NT2/D1 (cell line): ENCODE measurements at places on chromosomes 3 and 15.
A peak's percentile ranks its signal among the peaks of the same experiment; 100 is the strongest.

DNA sequence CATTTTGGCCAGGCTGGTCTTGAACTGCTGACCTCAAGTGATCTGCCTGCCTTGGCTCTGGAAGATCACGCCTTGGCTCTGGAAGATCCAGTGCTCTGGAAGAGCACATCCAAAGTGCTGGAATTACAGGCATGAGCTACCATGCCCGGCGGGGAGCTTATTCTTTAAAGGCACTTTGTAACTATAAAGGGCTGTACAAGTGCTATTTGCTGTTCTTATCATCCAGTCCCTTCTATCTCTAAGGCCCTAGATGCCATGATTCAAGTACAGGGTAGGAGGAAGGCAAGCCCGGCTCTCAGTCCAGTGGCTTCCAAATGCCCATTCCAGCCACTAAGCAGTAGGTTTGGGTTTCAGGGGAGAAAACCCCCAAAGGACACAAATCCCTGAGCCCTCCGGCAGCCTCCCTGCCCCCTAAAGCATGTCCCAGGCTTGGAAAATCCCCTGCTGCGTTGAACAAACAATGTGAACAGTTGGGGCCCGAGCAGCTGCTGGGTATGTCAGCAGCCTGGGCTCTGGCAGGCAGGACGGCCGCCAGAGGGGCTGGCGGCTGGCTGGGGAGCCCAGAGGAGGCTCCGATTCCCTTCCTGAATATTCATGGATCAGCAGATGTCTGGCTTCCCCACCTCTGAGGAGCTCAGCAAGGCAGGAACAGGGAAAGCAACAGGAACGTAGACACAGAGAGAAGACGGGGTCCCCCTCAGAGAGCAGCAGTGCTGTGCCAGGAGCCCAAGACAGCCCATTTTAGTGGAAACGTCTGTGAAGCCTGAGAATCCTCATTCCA lies 7.7 kb downstream of the IGDCC4 start:
- peak; percentile 89 for DNase-seq

DNA sequence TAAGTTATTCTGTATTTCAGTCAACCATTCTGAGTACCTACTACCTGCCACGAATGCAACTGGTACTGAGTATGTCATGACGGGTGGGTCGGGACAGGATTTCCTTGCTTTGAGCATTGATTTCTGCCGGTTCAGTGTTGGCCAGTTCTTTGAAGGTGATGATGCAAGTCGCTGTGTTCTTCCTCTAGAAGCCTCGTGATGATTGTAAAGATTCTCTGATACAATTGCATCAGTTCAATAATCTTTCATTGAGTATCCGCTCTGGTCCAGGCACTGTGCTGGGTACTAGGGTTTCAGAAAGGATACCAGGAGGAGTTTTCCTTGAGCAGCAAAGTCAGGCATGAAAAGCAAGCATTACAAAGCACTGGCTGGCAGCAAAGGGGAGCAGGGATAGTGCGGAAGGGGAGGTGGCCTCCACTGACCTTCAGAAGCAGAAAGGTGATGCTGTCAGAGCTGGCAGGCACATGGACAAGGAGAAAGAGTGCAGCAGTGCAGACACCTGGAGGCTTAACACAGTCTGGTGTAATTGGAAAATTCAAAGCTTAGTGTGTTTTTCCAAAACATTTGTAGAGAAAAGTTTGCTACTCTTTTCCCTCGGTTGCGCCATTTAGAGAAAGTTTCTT lies 100.1 kb downstream of the RPL39L start:
- DNase-seq: no peak

DNA sequence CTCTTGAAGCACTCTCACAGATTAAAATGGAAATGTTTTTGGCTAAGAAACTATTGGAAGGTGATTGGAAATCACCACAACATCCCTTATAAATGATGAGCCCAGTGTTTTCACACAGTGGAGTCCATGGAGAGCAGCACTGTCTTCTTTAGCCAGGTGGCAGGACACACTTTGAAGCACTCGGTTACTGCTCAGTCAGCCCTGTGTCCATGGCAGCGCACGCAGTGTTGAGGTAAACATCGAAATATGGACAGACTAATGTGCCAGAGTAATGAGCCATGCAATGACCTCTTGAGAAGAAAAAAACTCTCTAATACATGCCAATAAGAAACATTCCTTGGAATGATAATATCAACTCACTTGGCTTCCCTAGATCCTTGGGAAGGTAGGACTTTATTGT lies 66.6 kb downstream of the TGFBR2 start:
- DNase-seq: no peak

DNA sequence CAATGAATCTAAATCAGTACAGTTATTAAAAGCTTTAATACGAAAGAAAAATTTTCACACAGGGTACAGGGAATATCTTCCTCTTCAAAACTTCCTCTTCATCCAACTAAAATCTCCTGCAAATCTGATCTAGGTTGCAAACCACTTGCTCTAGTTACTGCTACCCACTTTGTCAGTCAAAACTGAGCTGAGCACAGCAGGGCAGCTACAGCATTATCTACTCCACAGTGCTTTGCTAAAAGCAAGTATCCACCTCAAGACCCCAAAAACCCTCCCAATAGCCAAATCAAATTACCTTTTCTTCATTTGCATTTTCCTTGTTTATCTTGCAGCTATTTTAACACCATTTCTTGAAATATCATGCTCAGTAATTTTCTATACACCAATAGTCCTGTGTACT lies 14.7 kb downstream of the ZNF280D start:
- no peak for DNase-seq

DNA sequence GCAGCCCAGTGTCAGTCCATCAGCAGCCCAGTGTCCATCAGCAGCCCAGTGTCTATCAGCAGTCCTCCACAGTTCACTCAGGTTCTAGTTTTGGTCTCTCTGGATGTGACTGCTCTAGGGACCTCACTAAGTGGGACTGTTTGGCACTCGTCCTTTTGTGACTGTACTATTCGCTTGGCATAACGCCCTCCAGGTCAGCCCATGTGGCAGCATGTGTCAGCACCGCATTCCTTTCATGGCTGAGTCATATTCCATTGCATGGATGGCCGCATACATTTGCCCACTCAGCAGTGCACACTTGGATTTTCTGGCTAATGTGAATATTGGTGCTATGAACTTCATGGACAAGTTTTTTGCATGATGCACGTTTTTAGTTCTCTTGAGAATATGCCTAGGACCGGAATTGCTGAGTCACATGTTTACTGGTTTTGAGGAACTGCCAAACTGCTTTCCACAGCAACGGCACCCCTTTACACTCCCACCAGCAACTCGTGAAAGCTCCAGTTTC lies 16.4 kb downstream of the CHST13 start:
- no peak for DNase-seq

GRCh38 chr3:158097593-158098308 lies 8.5 kb downstream of the SHOX2 start:
- peak; percentile 81 for DNase-seq

- DNase-seq: no peak
Measured at GRCh38 chr3:30408105-30408557, 198.3 kb upstream of the TGFBR2 start.

GRCh38 chr3:107765524-107765923 lies 242.8 kb downstream of the BBX start:
- no peak for DNase-seq

GRCh38 chr3:37367436-37367835 lies 193.1 kb upstream of the LRRFIP2 start:
- DNase-seq: no peak

DNA sequence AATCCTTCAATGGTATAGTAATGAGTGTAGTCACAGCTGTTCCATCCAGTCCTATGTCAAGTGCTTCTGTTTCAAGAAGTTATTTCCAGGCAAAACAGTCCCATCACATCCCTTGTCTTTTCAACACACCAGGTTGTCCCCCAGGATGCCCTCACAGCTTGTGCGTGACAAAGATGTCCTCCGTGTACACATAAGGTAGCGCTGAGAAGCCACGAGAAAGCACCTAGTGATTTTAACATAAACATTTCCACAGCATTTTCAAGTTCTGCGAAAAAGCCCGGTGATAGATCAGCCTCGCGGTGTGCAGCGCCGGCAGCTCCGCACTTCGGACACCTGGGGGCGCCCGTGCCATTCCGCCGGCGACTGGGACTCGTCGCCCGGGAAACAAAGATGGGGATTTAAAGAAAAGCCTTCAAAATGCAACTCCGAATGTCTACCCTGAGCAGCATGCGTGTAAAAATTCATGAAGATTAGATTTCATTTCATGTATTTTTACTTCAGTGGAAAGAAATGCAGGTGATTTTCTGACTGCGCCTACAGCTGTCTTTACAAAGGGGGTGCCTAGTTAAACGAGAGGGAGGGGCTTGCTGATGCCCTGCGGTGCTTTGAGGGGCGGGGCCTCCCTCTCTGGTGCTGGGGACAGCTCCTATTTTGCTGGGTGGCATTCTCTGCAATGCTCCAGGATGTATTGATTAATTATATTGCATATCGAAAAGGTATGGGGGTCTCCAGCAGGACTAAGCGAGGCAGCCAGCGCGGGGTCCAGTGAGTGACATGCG lies 49.9 kb downstream of the KY start:
- peak; percentile 48 for DNase-seq

GRCh38 chr3:134622806-134623365 lies 27.9 kb downstream of the KY start:
- no peak for DNase-seq

DNA sequence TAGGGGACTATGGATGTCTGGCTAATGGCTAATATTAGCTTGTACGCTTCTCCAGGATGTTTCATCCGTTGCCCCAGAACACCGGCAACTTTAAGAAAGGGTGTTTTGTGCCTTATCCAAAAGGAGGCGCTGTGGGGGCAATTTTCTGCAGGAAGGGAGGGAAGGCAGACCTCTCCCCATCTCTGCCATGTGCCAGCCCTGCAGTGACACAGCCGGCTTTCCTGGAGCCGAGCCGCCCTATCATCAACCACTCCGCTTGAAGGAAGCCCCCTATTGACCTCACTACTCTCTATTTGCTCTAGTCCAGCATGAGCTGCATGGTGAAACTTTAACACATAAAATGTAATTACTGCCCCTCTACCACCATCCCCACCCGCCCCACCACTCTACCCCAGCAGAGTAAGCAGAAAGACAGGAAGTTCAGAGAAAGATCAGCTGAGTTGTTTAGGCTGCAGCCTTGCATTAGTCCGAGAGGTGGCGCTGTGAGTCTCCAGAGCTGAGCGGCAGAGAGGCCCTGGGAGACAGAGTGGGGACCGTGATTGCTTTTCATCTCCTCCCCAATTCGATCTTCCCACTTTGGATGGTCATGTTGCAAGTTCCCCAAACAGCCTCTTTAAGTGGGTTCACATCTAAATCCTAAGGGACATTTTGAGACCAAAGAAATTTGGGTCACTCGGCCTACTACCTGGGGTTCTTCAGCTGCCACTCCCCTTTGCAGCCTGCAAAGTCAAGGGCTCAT lies 24.5 kb upstream of the RAD18 start:
- DNase-seq: peak; percentile 79

DNA sequence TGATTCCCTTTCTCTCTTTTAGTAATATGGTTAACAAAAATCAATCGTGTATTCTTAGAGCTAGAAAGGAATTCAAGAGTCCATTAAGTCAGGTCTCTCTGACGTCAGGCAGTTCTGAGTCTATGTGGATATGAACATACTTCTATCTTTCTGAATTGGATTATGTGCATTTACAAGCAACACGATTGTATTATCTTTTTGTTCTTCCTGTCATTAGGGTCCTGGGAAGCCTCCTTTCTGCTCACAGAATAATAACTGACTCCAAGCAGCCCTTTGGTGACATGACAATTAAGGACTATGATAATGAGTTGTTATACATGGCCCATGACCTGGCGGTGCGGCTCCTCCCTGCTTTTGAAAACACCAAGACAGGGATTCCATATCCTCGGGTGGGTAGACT lies 14.0 kb downstream of the EDEM1 start:
- DNase-seq: no peak

GRCh38 chr3:153456833-153457545 lies 295.0 kb downstream of the RAP2B start:
- no peak for DNase-seq

DNA sequence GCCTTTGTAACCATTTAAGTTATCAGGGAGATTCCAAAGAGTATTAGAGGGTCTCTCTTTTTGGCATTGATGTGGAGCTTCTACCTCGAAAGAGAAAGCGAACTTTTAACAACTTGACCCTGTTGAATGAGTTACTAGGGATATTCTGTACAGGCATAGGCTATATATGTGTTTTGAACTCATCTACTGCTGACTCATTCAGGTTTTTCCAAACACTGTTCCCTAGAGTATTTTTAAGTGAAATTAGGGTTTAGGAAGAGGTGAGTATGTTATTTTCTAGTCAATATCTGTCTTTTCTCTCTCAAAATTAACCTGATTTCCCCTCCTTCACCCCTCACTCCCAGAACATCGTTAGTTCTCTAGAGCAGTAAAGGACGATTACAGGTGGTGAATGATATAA lies 228.1 kb upstream of the C2CD4B start:
- no peak for DNase-seq

DNA sequence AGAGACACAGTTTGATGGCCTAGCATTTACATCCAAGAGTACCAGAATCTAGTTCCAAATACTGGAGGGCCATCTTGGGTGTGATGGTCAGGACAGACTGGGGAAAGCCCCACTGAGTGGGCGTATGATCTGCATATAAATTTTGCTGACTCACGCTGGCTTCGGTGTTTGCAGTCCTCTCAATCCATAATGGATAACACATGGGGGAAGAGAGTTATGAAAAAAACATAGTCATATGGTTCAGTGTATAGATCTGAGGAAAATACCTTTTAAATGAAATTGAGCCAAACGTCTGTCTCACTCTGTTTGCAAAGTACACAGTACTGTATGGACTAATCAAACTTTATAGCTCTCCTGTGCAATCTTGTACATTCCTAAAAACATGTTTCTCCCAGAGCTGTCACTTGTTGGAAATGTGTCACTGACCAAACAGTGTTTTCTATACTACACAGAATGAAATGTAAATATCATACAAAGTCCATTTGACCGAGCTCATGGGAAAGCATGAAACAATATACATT lies 125.3 kb upstream of the THBS1 start:
- DNase-seq: no peak

GRCh38 chr15:43939070-43939469 lies 112.3 kb downstream of the WDR76 start:
- no peak for DNase-seq

DNA sequence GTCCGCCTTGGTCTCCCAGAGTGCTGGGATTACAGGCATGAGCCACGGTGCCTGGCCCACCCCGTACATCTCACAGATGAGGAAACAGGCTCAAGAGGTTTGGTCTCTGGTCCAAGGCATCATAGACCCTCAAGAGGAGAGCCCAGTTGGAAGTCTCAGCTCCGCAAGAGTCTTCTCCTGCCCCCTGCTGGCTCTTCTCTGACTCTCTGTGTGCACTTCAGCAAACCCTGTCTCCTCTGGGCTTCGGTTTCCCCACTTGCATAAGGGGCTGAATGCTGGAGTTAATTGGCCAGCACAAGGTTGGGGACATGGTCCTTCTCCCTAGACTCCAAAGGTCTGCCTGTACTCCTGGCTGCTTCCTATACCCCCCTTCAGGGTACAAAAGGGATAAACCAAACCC lies 3.9 kb downstream of the MST1R start:
- DNase-seq: no peak

DNA sequence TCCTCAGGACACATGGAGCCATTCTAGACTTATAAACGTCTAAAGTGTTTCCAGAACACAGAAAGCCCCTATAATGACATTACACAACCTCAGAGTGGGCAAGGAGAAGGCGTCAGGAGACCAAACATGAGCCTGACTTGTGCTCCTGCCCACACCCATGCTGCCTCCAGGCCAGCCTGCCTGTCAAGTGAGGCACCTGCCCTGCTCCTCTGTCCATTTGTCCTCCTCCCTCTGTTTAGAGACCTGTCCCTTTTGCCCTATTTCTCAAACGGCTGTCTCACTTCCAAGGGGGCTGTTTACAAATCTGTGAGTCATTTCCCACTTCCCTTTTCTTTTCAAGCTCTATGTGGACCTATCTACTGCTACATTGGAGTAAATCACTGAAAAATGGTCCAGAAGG lies 21.0 kb downstream of the ZDHHC3 start:
- no peak for DNase-seq

GRCh38 chr15:42163947-42164550 lies 7.6 kb upstream of the PLA2G4F start:
- DNase-seq: no peak
